ENCODE measurements at places on chromosomes 1 and 21. TPM values are rescaled to one million over a fixed set of nuclear protein-coding genes. Genes with fewer than 3 reads are reported as not detected.

- H3K27me3 ChIP-seq, result no peaks in the 10 kb centered on the region
- DNase-seq, result no peak
- H3K4me1 ChIP-seq, result no peaks in the 10 kb centered on the region
- H3K4me3 ChIP-seq, result no peak overlapping the region
- no peaks in the 10 kb centered on the region for H3K36me3 ChIP-seq
Measured at GRCh38 chr1:197269053-197269452, 1.0 kb downstream of the CRB1 start.

GRCh38 chr21:44670642-44671432 is 4.1 kb upstream of the KRTAP12-2 start:
- no peaks in the 10 kb centered on the region for H3K36me3 ChIP-seq
- no peak for DNase-seq
- H3K4me3 ChIP-seq, result no peak overlapping the region
- H3K27ac ChIP-seq, result no peak overlapping the region
- no peaks in the 10 kb centered on the region for H3K4me1 ChIP-seq

- H3K36me3 ChIP-seq, result no peaks in the 10 kb centered on the region
- peak; percentile 87 for DNase-seq
- H3K27me3 ChIP-seq, result no peaks in the 10 kb centered on the region
- no peak overlapping the region for H3K4me3 ChIP-seq
- peak overlapping the region; percentile 95 for H3K27ac ChIP-seq
Measured at GRCh38 chr1:29708796-29709703, 472.7 kb downstream of the PTPRU start.

CELA3B gene
- total RNA-seq, result not detected

Data from astrocyte (in vitro differentiated cells and primary cell).